ENCODE measurements at places on chromosomes 5 and 9. TPM values are rescaled to one million over a fixed set of nuclear protein-coding genes. Genes with fewer than 3 reads are reported as not detected.

- H3K4me1 ChIP-seq: no peaks in the 10 kb centered on the region
- H3K4me3 ChIP-seq: no peak overlapping the region
- H3K27ac ChIP-seq: no peak overlapping the region
- H3K27me3 ChIP-seq: peaks cover 35% of the 10 kb centered on the region
These were observed 1.4 kb upstream of the SLC36A2 start for GRCh38 chr5:151348789-151349188.

Gene MARCHF6
- 87.7 TPM for total RNA-seq

- H3K27me3 ChIP-seq: no peaks in the 10 kb centered on the region
- ATAC-seq: no peak
- H3K36me3 ChIP-seq: peaks cover 6% of the 10 kb centered on the region
- H3K4me3 ChIP-seq: no peak overlapping the region
- no peak overlapping the region for H3K27ac ChIP-seq
These were observed 89.0 kb downstream of the RFX3 start for GRCh38 chr9:3436629-3437420.

Gene F12
- total RNA-seq: 4.6 TPM

- peaks cover 6% of the 10 kb centered on the region for H3K4me1 ChIP-seq
- ATAC-seq: no peak
- peaks cover 5% of the 10 kb centered on the region for H3K36me3 ChIP-seq
- peak within 1 kb of the TSS; percentile 11 for H3K4me3 ChIP-seq
These were observed at the start of gene DMRT3 for GRCh38 chr9:976258-976942. DMRT3 (plus strand) TSS chr9:976655; CDS start chr9:977002, 347 bp downstream.

Gene ST8SIA4
- 42.8 TPM for total RNA-seq

GRCh38 chr5:73322437-73323076 is 126.0 kb downstream of the FOXD1 start:
- H3K27ac ChIP-seq: no peak overlapping the region
- no peak overlapping the region for H3K4me3 ChIP-seq
- no peak for ATAC-seq

DNA sequence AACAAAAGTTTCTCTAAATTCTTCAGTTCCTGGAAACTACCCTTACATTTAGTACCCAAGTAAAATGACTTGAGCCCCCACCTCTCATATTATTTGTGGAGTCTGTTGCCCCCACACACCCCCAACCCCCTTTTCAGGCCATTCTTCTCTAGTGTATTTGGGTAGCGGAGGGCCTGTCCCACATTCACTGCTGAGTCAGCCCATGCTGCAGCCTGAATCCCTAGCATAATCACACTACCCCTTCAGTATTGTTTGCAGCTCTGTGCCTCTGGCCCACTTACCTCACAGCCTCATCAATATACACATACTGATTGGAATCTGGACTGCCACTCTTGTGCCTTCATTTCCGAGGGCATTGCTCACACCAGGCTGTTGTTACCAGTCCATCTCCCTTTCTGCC is 26.8 kb downstream of the RGS7BP start:
- H3K27me3 ChIP-seq: peaks cover 3% of the 10 kb centered on the region
- no peaks in the 10 kb centered on the region for H3K36me3 ChIP-seq
- H3K4me1 ChIP-seq: no peaks in the 10 kb centered on the region
- ATAC-seq: no peak

- no peak for ATAC-seq
- no peaks in the 10 kb centered on the region for H3K36me3 ChIP-seq
- no peak overlapping the region for H3K4me3 ChIP-seq
- peaks cover 3% of the 10 kb centered on the region for H3K27me3 ChIP-seq
These were observed 142.9 kb downstream of the ATPSCKMT start for GRCh38 chr5:10106806-10107205.

DNA sequence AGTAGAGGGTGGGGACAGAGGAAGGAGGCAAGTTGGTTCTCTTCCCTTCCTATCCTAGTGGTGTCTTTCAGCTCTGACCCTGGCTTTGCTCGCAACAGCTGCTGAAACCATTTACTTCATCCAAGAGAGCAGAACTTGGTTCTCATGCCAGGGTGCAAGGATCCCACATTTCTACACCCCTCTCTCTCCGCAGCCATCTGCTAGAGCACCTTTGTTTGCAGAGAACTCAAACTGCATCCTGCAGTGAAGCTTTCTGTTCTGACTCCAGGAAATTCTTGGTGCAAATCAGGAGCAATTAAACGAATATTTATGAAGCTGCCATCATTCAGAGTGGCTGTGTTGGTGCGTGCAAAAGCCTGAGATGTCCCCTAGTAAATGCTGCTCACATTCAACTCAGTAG is 31.9 kb downstream of the NEUROG1 start:
- H3K27ac ChIP-seq: no peak overlapping the region
- ATAC-seq: no peak
- no peak overlapping the region for H3K4me3 ChIP-seq
- no peaks in the 10 kb centered on the region for H3K4me1 ChIP-seq

Gene SLC6A18
- not detected for total RNA-seq

DNA sequence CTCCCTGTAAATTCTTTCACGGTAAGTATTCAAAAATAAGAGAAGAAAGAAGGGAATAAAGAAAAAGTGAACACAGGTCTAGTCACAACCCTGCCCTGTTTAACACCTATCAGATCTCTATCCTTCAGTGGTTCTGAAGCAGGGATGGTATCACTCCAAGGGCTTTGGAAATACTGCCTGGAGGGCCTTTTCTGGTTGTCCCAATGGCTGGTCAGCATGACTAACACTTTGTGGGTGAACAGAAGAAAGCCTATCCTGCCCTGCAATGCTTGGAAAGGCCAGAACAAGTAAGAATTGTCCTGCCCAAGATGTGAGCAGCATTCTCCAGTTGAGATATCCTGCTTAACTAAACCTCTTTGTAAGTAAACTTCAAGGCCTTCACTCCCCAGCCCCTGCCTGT is 124.9 kb downstream of the TMEM167A start:
- H3K27ac ChIP-seq: no peak overlapping the region
- no peaks in the 10 kb centered on the region for H3K4me1 ChIP-seq
- ATAC-seq: no peak

- H3K4me1 ChIP-seq: peaks cover 5% of the 10 kb centered on the region
- H3K27ac ChIP-seq: no peak overlapping the region
- H3K36me3 ChIP-seq: no peaks in the 10 kb centered on the region
- peak; percentile 60 for ATAC-seq
- peak overlapping the region; percentile 49 for H3K4me3 ChIP-seq
These were observed 278.1 kb downstream of the AOPEP start for GRCh38 chr9:95004411-95005277.

Gene SLC27A6
- total RNA-seq: not detected

Gene TMEM267
- 9.5 TPM for total RNA-seq

- peak overlapping the region; percentile 95 for H3K4me3 ChIP-seq
- ATAC-seq: no peak
- no peaks in the 10 kb centered on the region for H3K27me3 ChIP-seq
- peak overlapping the region; percentile 92 for H3K27ac ChIP-seq
- H3K4me1 ChIP-seq: peaks cover 23% of the 10 kb centered on the region
- H3K36me3 ChIP-seq: peaks cover 35% of the 10 kb centered on the region
These were observed 8.7 kb downstream of the RANBP6 start for GRCh38 chr9:6006749-6007057.

GRCh38 chr5:135609981-135610380 is 31.2 kb upstream of the CXCL14 start:
- peaks cover 27% of the 10 kb centered on the region for H3K27me3 ChIP-seq
- H3K36me3 ChIP-seq: no peaks in the 10 kb centered on the region
- no peak for ATAC-seq
- no peak overlapping the region for H3K27ac ChIP-seq
- no peaks in the 10 kb centered on the region for H3K4me1 ChIP-seq

GRCh38 chr5:133707629-133708028 is 95.3 kb upstream of the FSTL4 start:
- no peak overlapping the region for H3K27ac ChIP-seq
- no peak overlapping the region for H3K4me3 ChIP-seq
- no peaks in the 10 kb centered on the region for H3K4me1 ChIP-seq
- H3K27me3 ChIP-seq: peaks cover 7% of the 10 kb centered on the region
- H3K36me3 ChIP-seq: no peaks in the 10 kb centered on the region
- ATAC-seq: no peak

Gene EPB41L4B
- total RNA-seq: 0.06 TPM

GRCh38 chr5:168216989-168217388 is 74.5 kb upstream of the WWC1 start:
- H3K4me1 ChIP-seq: no peaks in the 10 kb centered on the region
- H3K4me3 ChIP-seq: no peak overlapping the region
- no peak for ATAC-seq
- H3K27me3 ChIP-seq: peaks cover 14% of the 10 kb centered on the region
- H3K27ac ChIP-seq: no peak overlapping the region
- H3K36me3 ChIP-seq: no peaks in the 10 kb centered on the region

Gene TMC1
- 0.32 TPM for total RNA-seq

DNA sequence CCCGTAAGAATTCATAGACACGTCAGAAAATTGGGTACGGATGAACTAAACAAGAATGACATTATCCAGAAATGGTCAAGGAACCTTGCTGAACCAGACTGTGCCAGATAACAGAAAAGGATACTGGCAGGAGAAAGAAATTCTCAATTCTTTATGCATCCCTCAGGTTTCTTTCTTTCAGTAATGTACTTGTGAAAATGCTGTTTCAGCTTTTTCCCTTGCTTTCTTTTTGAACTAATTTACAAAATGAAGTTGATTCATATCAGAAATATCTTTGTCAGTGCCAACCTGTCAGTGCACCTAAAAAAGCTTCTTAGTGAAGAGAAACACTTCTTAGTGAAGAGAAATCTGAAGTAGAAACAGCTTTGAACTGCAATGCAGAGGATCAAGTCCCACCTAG is 643.6 kb upstream of the RORB start:
- H3K4me3 ChIP-seq: no peak overlapping the region
- no peaks in the 10 kb centered on the region for H3K4me1 ChIP-seq
- no peaks in the 10 kb centered on the region for H3K27me3 ChIP-seq
- ATAC-seq: no peak

DNA sequence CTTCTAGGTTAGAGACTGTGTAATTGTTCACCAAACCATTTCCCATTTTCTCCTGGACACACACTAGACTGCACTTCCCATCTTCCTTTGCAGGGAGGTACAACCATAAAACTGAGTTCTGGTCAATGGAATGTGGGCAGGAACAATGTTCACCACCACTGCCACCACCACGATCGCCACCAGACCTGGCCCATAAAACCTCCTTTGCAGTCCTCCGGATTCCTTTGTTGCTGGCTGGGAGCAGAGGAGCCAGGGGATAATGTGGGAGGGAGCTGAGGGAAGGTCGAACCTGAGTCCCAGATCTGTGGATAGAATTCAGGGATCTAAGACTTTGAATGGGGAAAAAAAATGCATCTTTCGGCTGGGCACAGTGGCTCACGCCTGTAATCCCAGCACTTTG is 29.4 kb upstream of the EGFLAM start:
- no peak overlapping the region for H3K27ac ChIP-seq
- no peak overlapping the region for H3K4me3 ChIP-seq
- no peak for ATAC-seq

DNA sequence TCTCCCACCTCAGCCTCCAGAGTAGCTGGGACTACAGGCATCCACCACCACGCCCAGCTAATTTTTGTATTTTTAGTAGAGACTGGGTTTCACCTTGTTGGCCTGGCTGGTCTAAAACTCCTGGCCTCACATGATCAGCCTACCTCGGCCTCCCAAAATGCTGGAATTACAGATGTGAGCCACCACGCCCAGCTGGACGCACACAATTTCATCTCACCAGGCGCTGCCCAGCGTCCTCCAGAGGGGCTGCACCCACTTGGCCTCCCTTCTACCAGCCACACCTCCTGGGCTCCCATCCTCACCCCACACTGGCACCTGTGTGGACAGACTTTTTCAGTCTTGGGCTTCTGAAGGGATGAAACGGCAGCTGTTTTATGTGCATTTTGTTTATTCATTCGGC is 3.8 kb upstream of the EXOC3 start:
- H3K36me3 ChIP-seq: peaks cover 15% of the 10 kb centered on the region
- peak overlapping the region; percentile 62 for H3K27ac ChIP-seq
- H3K27me3 ChIP-seq: peaks cover 3% of the 10 kb centered on the region
- ATAC-seq: no peak
- H3K4me1 ChIP-seq: peaks cover 2% of the 10 kb centered on the region

- peaks cover 13% of the 10 kb centered on the region for H3K36me3 ChIP-seq
- H3K4me3 ChIP-seq: no peak overlapping the region
- no peaks in the 10 kb centered on the region for H3K27me3 ChIP-seq
- peaks cover 6% of the 10 kb centered on the region for H3K4me1 ChIP-seq
- ATAC-seq: peak; percentile 52
These were observed 32.7 kb upstream of the ZCCHC9 start for GRCh38 chr5:81268521-81269196.

DNA sequence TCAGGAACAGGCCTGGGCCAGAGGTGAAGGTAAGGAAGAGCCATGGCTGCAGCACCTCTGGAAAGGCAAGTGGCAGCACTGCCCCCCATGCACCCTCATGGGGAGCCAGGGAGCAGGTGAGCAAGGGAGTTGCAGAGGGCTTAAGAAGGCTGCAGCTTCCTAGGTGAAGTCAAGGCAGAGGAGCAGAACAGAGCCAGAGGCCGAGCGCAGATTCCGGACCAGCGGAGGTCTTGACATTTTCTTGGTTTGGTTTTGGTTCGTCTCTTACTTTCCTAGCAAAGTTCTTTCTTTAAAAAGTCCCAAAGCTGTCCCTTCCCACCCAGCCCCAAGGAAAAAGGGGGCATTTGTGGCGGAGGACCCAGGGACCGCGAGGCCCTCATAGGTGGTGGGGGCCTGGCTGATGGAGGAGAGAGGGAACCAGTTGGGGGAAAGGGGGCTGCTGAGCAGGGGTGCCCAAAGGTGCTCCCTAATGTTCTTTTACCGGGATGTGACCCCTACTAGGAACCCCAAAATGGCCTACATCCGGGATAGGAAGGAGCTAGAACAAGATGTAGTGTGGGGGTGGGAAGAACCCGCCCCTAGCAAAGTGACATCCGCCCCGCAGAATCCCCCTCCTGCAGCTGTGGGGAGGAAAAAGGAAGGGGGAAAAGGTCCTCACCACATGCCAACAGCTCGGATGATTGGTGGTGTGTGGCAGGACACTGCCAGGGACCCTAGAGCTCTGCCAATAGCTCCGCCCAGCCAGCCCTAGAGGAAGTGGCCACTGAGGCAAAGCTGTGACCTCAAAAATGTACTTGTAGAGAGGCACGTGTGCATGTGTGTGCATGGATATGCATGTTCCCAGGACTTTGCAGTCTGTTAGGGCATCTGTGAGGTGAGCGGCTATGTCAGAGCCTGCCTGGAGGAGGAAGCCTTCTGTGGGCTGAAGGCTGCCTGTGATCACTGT is 914 bp upstream of the CD72 start:
- H3K4me3 ChIP-seq: peak overlapping the region; percentile 92
- no peaks in the 10 kb centered on the region for H3K27me3 ChIP-seq
- H3K27ac ChIP-seq: peak overlapping the region; percentile 94
- peaks cover 6% of the 10 kb centered on the region for H3K36me3 ChIP-seq
- peaks cover 33% of the 10 kb centered on the region for H3K4me1 ChIP-seq
- peak; percentile 77 for ATAC-seq

DNA sequence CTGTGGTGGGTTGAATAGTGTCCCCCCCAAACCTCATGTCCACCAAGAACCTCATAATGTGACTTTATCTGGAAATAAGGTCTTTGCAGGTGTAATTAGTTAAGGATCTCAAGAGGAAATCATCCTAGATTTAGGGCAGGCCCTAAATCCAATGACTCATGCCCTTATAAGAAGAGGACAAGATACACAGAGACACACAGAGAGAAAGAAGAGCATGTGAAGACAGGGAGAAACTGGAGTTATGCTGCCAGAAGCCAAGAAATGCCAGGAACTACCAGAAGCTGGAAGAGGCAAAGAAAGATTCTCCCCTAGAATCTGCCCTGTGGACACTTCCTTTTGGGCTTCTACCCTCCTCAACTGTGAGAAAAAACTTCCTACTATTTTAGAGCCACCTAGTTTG is 8.8 kb downstream of the FAM13B start:
- no peak overlapping the region for H3K4me3 ChIP-seq
- peaks cover 38% of the 10 kb centered on the region for H3K36me3 ChIP-seq
- H3K4me1 ChIP-seq: peaks cover 52% of the 10 kb centered on the region

- H3K27me3 ChIP-seq: no peaks in the 10 kb centered on the region
- H3K36me3 ChIP-seq: no peaks in the 10 kb centered on the region
- H3K4me3 ChIP-seq: no peak overlapping the region
- H3K27ac ChIP-seq: peak overlapping the region; percentile 61
These were observed 43.8 kb upstream of the ANKH start for GRCh38 chr5:14915291-14915952.

Gene SGCD
- not detected for total RNA-seq

Gene TMEM252
- not detected for total RNA-seq

Gene WDR38
- not detected for total RNA-seq
